ENCODE measurements at places on chromosomes 2 and 18.

- no peak for DNase-seq
Observed at GRCh38 chr2:37569986-37570679, 101.3 kb downstream of the CDC42EP3 start.

- peak; percentile 21 for DNase-seq
Observed at GRCh38 chr2:203583701-203584100, 48.6 kb upstream of the RAPH1 start.

DNA sequence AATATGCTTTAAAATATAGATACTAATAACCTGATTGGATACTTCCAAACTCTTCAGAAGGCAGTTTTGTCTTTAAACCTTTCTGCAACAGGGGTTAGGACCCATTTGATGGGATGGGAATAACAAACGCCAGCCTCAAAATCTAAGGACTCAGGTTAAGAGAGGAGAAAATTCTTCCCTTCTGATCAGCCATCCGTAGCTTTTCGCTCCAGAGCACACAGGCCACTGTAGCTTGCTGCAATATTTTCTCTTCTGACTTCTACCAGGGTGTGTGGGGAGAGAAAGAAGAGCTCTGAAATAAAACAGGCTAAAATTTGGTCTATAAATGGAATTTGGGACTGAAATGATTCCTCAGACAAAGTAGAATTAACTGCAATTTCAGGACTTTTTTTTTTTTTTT, 95.1 kb downstream of the ALPK2 start:
- no peak for DNase-seq

DNA sequence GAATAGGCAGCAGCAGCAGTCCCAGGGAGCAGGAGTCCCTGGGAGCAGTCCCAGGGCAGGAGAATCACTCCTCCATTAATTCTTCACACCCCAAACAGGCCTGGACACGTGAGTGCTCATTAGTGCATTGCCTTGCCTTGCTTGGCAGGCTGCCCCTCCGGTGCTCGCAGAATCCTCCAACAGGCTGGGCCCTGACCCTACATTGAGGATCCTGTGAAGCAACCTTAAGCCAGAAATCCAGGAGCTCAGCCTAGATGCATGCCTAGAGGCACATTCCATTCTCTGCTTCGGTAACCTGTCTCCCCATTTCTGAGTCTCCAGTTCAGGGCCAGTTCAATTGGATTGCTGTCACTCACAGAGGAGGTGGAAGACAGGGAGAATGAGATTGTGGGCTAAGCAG, 97.4 kb upstream of the LRATD1 start:
- DNase-seq = no peak

DNA sequence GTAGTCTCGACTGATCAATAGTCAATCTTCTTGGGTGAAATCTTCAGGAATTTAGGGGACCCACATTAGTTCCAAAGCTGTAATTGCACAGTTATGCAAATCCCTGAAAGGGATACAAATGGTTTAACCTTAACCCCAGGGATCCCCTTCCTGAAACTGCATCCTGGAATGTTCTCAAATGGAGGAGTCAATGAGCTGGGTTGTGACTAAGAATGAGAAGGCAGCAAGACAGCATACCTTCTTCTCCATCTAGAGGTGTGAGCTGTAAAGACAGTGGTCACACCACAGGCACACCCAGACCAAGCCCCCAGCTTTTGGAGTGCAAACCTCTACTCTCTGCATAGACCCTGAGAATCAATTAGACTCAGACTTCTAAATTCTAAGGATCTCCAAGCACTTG, 164.7 kb upstream of the MEIS1 start:
- no peak for DNase-seq

- no peak for DNase-seq
Observed at GRCh38 chr2:123061534-123061933, 963.6 kb upstream of the CNTNAP5 start.

DNA sequence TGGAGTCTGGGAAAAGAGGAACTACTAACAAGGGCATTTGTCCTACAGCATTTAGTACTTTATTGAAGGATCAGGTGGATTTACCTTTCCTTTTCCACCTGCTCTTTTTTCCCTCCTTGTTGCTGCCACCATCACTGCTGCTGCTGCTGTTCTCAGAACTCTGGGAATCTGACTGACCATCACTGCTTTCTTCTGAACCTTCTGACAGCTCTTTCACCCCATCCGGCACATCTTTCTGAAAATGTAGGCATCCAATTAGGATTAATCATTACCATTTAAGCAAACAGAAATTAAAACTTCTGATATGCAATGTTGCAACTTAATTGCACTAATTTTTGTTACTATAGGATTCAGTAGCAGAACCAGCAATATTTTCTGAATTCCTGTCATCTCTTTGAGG, 79.0 kb downstream of the ASXL2 start:
- DNase-seq = no peak
